Stomach (tissue), 19 donors: ENCODE measurements at places on chromosomes 13 and 19. TPM values are rescaled to one million over a fixed set of nuclear protein-coding genes. Genes with fewer than 3 reads are reported as not detected.

DNA sequence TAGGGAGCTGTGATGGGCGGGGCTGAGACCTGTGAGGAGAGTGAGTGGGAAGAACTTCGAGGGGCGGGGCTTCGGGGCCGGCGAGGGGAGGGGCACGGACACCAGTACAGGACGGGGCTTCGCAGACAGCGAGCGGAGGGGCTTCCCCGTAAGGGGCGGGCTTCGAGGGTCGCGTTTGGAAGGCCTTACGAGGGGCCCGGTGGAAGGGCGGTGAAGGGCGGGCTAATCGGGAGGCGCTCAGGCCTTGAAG lies 4.1 kb upstream of the EMP3 start:
- DNase-seq: peak; percentile 99

DNA sequence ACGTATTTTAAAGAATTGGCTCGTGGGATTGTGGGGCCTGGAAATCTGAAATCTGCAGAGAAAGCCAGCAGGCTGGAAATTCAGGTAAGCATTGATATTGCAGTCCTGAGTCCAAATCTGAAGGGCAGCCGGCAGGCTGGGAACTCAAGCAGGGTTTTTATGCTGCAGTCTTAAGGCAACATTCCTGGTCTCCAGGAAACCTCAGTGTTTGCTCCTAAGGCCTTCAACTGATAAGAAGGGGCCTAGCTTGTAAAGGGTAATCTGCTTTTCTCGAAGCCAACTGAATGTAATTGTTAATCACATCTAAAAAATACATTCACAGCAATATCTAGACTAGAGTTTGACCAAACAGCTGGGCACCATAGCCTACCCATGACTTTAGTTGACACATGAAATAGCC lies 154.4 kb downstream of the EFNB2 start:
- DNase-seq: peak; percentile 88

- DNase-seq: no peak
These were observed 12.5 kb downstream of the CRTC1 start for GRCh38 chr19:18696023-18696422.

DNA sequence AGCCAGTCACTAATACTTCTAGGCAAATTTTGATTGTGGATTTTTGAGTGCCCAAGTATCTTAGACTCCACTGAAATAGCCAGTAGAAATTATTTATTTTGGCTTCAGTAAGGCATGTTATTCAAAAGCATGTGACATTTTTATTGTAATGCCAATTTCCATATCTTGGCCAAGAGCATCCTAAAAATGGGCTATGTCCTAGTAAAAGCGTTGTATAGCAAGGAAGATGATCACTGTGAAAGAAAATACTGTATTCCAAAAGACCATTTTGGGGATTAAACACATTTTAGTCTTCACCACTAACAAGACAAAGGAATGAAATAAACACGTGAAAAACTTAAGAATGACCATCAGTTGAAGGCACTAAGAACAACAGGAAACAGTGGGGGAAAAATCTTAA lies 149.1 kb downstream of the NUFIP1 start:
- DNase-seq: no peak

- DNase-seq: peak; percentile 49
These were observed 4.3 kb upstream of the RAP2A start for GRCh38 chr13:97429681-97430081.

GRCh38 chr13:50077431-50077830 lies 62.2 kb downstream of the KCNRG start:
- DNase-seq: no peak

DNA sequence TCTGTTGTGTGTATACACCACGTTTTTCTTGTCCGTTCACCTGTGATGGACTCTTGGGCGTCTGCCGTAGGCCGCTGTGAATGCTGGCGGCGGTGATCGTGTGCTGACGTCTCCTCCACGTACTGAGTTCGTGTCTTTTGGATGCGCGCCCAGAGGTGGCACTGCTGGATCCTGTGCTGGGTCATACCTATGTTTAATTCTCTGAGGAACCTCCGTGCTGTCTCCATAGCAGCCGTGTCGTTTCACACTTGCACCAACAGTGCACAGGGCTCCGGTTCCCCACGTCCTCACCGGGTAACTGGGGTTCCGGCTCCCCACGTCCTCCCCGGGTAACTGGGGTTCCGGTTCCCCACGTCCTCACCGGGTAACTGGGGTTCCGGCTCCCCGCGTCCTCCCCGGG lies 56.2 kb downstream of the ATP11A start:
- no peak for DNase-seq

- DNase-seq: peak; percentile 52
These were observed 6.1 kb upstream of the ADGRE5 start for GRCh38 chr19:14375055-14375581.

Gene SLC7A9
- not detected for total RNA-seq

Gene WDR87
- not detected for total RNA-seq

DNA sequence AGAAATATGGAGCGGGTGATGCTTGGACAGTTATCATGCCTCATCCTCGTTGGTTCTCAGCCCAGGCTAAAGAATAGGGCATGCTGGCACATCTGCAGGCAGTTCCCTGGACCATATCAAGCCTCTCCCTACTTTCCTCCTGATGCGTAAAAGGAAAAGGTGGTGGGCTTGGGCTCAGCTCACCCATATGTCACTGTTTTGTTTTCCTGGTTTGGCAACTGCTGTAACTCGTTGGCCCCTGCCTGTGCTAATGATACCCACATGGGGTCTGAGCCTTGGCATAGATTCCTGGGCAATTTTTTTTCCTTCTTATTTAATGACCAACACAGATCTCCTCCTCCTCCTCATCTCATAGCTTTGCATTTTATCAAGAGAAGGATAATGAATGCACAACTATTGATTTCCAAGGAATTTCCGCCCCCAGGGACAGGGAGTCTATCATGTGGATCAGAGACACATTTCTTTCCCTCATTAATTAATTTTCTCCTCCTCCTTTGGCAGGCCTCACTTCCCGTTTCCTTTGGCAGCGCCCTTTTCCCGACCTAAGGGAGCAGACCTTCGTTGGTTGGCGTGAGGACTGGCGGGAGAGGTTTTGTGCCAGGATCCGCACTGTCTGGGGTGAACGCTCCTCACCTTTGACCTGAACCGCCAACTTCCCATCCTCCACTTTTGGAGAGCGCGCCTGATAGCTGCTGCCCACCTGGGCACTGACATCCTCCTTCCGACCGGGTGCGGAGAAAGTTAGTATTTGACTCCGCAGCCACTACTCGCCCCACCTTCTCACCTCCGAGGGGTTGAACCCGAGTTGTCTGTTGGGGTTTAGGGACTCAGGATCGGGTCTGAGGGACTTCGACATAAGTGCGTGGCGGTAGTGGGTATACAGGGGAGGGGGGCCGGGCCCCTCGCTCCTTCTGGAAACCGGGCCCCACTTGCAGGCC lies 3.4 kb upstream of the POU4F1 start:
- no peak for DNase-seq

- DNase-seq: no peak
These were observed 7.8 kb upstream of the VSTM2B start for GRCh38 chr19:29517946-29518345.

GRCh38 chr13:47144782-47145181 lies 247.9 kb upstream of the HTR2A start:
- no peak for DNase-seq

- no peak for DNase-seq
These were observed 37.7 kb upstream of the MCF2L start for GRCh38 chr13:112931028-112931934.

Gene CACNA1A
- total RNA-seq: 0.58 TPM

- no peak for DNase-seq
These were observed 744.4 kb upstream of the PRR20A start for GRCh38 chr13:56396318-56396717.

Gene OR7A5
- not detected for total RNA-seq

DNA sequence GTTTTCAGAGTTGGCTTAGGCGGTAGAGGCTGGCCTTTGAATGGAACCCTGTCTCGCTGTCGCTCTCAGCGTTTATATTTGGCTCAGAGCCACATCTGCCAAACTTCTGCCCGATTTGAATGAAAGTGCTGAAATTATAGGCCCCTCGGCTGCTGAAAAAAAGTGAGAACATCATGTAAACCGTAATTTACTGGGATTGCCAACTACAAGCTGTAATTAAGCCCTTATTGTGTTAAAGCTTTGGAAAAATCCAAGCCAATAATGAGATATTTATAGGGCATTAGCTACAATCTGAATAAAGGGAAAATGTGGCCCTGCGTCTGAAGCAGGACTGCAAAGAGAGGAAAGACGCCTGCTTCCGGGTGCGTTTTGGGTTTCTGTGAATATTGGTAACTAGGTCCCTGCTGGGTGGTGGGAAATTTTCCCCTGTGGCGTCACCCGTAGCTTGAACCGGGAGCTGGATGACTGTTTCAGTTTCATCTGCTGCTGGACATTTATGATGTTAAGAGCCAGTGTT lies 9.9 kb downstream of the DNM2 start:
- no peak for DNase-seq

GRCh38 chr19:43581467-43581866 lies 5.9 kb downstream of the PINLYP start:
- peak; percentile 41 for DNase-seq

DNA sequence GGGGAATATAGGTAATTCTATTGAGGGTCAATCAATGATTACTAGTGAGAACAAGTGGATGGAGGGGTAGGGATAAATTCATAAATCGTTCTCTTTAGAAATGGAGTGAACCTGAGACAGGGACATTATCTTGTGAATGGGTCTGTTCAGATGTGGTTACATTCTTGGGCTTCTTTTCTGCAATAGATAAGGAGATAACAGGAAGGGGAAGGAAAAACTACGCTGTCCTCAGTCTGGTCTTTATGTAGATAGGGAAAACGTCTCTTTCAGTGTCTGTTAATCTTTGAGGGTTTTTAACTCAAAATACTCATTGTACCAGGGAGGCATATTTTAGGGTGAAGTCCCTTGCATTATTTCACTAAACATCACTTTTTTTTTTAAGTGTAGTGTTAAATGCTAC lies 266.7 kb upstream of the MAB21L1 start:
- no peak for DNase-seq

GRCh38 chr19:29308977-29309590 lies 96.1 kb upstream of the UQCRFS1 start:
- no peak for DNase-seq

- peak; percentile 76 for DNase-seq
These were observed 39.3 kb downstream of the RFXAP start for GRCh38 chr13:36858290-36858689.

Gene HCN2
- not detected for total RNA-seq

DNA sequence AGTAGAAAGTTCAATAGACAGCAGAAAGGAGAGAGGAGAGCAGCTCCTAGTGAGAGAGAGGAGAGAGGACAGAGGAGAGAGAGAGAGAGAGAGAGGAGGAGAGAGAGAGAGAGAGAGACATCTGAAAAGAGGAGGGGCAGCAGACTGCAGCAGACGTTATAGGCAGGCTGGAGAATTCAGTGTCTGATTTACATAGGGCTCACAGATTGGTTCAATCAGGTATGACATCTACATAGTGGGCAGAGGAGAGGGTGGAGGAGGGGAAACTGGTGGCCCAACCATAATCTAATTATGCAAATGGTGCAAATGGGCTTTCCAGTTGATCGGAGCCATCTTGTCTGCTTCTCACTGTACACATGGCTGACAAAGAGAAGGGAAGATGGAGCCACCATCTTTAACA lies 221.3 kb upstream of the TRPC4 start:
- DNase-seq: no peak

DNA sequence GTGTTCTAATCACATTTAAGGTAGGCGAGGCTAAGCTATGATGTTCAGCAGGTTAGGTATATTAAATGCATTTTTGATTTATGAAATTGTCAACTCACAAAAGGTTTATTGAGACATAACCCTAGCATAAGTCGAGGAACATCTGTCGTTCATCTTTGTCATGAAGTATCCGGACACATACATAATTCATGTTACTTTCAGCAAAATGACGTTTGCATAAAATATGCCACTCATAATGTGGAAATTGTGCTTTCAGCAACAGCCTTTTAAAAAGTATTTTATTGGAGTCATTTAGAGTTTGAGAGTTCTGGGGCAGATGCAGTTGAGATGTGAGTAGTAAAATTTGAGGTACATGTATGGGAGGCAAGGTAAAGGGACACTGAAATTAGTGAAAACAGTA lies 66.4 kb downstream of the NAA16 start:
- no peak for DNase-seq

Gene LILRB2
- not detected for total RNA-seq

DNA sequence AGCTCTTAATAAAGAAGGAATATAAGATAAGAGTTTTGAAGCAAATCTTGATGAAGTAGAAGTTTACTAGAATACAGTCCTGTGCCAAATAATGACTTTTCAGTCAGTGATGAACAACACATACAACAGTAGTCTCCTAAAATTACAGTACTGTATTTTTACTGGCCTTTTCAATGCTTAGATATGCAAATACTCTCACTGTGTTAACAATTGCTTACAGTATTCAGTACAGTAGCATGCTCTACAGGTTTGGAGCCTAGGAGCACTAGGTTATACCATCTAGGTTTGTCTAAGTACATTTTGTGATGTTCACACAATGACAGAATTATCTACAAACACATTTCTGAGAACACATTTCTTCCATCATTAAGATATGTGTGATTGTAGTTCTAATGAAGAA lies 316.7 kb upstream of the KLHL1 start:
- no peak for DNase-seq

Gene KLK12
- not detected for total RNA-seq

DNA sequence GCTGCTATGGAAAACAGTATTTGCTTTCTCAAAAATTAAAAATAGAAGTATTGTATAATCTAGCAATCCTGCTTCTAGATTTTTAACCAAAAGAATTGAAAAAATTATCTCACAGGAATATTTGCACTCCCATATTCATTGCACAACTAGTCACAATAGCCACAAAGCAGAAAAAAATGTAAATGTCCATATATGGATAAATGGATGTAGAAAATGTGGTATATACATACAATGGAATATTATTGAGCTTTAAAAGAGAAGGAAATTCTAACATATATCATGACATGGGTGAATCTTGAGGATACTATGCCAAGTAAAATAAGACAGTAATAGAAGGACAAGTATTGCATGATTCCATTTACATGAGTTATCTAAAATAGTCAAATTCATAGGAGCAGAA lies 2753.0 kb downstream of the PCDH9 start:
- DNase-seq: no peak

DNA sequence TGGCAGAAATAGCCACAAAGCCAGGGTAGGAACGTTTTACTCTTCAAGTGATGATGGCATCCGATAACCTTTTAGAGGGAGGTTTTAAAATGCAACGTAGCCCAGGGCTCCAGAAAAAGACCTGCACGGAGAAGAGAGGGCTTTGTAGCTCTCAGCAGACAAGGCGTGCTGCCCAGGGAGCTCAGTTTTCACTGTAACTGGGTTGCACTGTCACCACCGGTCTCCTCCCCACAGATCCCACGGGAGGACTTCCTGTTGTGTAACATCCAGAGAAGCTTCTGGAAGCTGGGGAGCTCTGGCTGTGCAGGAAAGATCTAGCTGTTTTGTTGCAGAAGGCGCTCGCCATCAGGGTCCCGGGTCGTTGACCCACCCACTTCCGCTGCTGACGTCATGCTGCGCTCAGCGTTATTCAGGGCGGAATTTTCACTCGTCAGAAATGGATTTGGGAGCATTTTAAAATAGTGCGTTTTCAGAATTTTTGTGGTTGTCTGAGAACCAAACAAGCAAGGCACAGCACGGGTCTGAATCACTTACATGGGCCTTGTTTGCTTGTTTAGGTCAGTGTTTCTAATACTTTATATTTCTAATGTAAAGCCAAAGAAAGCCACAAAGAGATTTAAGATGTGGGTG lies 50.8 kb downstream of the ATP11A start:
- DNase-seq: peak; percentile 45

Gene NALCN
- 1.8 TPM for total RNA-seq

- no peak for DNase-seq
These were observed 451.2 kb downstream of the DCT start for GRCh38 chr13:94028234-94028633.

- no peak for DNase-seq
These were observed 201.7 kb upstream of the UBL3 start for GRCh38 chr13:30052120-30052519.

- no peak for DNase-seq
These were observed 19.0 kb upstream of the IL17D start for GRCh38 chr13:20684546-20684945.
